Motor neuron (in vitro differentiated cells): ENCODE measurements at places on chromosomes 5 and 9.
A peak's percentile ranks its signal among the peaks of the same experiment; 100 is the strongest.

- ATAC-seq: no peak
These were observed 44.4 kb downstream of the BNC2 start for GRCh38 chr9:16825971-16826625.

- peak; percentile 13 for ATAC-seq
These were observed 53.4 kb upstream of the PTCH1 start for GRCh38 chr9:95570150-95570549.

DNA sequence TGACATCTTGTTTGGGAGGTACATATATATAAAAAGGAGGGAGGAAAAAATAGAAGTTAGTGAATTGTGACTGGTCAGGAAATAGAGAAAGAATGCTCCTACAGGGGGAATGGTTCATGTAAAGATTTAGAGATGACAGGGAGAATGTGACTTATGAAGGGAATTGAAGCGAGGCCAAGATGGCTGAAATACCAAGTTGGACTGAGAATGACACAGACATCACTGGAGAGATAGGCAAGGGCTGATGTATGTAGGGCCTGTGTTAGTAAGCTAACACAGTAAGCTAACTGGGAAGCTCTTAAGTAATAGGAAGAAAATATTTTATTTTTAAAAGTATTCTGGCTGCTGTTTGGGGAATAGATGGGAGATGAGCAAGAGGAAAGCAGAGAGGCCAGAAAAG, 286.3 kb downstream of the NNT start:
- ATAC-seq: no peak

DNA sequence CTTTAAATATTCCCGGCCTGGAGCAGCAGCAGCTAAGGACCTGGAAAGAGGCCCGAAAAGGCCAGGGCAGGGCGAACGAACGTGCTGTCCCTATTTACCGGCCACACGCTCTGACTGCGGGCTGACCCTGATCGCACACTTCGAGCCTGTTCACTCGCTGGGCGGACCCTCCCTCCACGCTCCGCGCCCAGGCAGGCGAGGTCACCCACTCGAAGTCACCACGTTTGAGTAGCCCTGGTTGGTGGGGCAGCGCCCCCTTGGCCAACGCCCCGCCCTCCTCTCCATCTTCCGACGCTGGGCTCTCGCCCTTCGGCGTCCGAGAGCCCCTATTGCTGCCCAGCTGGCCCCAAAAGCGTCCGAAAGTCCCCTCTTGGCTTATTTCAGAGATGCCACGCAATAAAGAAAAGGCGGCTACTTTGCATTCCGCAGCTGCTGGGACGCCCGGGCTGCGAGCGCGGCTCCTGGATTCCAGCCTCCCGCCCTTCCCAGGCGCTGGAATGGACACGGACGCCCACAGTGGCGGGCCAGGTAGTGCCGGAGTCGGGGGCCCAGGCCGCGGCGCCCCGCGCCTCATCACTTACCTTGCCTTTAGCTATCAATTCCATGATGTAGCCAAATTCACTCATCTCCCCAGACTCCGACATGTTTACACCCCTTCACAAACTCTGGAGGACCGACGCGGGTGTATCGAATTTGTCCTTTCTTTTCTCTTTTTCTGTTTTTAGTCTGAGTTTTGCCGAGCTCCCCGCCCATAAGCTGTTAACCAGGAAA, 9.9 kb upstream of the TRIM36 start:
- peak; percentile 72 for ATAC-seq

DNA sequence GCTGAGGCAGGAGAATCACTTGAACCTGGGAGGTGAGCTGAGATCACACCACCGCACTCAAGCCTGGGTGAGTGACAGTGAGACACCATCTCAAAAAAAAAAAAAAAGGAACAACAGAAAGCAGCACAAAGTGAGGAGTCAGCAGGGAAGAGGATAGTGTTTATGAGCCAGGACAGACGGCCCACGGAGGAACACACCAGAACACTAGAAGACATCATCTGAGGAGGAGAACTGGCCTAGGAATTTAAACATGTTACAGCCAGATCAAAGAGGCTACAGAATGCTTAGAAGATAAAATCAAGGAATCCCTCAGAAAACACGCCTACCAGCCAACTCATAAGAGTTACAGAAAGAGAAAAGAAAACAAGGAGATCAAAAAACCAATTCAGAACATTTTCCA, 12.2 kb downstream of the UBAC1 start:
- ATAC-seq: no peak

DNA sequence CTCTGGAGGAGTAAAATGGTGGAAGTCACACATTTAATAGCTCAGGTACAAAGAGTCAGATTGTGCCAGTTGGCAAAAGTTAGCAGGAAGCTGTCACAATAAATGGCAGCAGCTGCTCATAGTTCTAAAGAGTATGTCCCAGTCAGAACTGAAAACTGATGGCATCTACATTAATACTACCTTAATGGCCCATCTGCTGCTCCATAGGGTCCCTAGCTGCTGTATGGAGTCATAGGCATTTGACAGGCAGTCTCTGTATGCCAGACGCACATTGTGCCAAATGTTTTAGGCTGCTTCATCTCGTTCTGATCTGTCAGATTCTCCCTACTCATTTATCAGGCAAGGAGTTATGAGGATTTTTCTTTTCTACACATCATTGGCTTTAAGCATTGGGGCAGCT, 515.8 kb upstream of the ARRDC3 start:
- no peak for ATAC-seq

GRCh38 chr9:117718085-117718484, 13.9 kb downstream of the TLR4 start:
- ATAC-seq: no peak

GRCh38 chr9:116417464-116417863, 263.9 kb downstream of the PAPPA start:
- peak; percentile 64 for ATAC-seq

GRCh38 chr9:133961226-133962165, 30.6 kb downstream of the VAV2 start:
- no peak for ATAC-seq

GRCh38 chr5:116361171-116361967, 213.3 kb downstream of the SEMA6A start:
- ATAC-seq: peak; percentile 85

- no peak for ATAC-seq
These were observed 562.2 kb upstream of the MEF2C start for GRCh38 chr5:89445106-89445745.

DNA sequence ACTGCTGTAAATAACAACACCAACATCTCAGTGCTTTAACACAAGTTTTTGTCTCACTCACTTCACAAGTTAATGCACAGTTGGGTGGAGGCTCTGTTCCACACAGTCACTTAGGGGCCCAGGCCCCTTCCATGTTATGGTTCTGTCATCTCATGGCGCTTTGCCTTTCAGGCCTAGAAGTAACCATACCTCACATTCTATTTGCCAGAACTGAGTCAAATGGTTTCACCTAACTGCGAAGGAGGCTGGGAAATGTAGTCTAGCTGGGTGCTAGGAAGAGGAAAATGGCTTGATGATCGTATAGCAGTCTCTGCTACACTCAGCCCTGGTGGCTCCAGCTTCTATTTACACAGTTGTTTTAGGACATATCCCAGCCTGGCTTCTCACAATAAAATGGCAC, 23.1 kb upstream of the MVB12B start:
- ATAC-seq: no peak

DNA sequence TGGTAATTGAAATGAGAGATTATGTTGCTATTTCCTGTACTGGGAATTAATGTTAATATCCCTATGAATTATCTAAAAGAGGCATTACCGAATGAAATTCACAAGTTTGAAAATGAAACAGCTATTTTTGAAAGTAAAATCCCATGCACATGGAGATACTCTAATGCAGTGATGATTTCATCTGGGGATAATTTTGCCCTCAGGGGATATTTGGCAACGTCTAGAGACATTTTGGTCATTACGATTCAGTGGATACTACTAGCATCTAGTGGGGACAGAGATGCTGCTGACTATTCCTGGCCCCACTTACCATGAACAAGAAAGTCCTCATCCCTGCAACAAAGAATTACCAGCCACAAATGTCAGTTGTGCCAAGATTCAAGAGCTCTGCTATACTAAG, 500.9 kb downstream of the EFNA5 start:
- ATAC-seq: no peak

GRCh38 chr5:97627272-97627671, 444.2 kb upstream of the RIOK2 start:
- ATAC-seq: no peak

GRCh38 chr9:137316012-137316981, 14.2 kb upstream of the NRARP start:
- ATAC-seq: peak; percentile 60

DNA sequence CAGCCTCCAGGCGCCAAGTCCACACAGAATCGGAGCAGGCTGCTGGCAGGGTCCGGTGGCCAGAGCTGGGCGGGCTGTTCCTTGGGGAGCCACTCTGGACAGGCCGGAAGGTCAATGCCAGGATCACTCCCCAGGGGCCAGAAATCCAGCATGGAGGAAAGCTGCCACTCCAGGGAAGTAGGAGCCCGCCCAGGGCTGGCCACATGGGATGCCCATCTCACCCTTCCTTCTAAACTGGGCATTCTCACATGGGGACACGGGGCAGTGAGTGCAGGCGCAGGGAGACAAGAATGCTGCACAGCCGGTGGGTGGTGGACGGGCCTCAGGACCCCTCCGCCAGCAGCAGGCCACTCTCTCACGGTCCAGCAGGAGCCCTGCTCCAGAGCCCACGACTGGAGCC, 58.2 kb downstream of the ADAMTS2 start:
- ATAC-seq: no peak

DNA sequence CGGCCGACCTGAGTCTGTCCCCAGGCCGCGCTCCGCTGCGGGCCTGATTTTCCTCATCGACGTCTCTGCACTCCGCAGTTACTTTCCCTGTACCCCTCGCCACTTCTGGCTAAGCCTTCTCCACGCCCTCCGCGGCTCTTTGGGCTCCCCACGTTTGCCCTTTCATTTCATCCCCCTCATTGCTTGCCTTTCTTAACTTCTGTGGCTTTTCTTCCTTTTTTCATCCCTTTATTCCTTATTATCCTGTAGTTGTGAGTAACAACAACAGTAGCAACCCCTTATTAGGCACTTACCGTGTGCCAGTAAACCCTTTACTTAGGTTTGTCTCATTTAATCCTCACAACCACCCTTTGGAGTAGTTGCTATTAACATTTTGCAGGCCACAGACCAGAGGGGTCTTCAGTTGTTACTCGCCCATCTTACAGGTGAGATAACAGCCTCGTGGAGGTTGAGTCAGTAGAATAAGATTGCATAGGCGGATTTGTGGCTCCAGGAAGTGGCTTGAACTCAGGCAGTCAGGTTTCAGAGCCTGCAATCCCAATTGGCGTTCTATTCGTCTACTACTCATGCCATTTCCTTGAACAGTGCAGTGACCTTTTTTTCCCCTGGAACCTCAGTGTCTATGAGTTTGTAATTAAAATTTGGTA, 724 bp downstream of the TCERG1 start:
- no peak for ATAC-seq

DNA sequence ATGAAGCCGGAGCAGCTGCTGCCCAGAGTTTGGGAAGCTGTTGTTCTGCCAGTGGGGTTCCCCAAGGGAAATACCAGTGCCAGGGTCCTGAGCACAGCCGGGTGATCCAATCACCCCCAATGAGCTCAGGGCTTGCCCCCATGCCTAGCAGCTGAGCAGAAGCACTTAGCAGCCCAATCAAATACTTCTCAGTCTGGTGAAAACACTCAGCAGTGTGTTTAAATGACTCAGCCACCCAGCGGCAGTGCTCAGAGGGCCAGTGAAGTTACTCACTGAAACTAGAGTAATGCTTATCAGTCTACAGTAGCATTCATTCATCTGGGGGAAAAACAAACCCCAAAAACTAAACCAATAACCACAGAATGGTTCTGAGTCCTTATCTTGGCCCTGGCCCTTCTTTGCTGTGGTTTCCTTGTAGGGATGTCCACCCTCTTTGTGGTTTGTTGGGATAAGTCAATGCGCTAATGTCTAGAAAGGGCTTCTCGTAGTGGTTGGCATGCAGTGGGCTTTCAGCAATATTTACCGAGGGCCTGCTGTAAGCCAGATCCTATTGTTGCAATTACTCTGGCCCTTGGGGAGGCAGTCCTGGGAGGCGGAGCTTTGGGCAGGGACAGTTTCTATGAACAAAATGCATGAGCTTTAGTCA, 43.1 kb downstream of the LHX2 start:
- no peak for ATAC-seq

DNA sequence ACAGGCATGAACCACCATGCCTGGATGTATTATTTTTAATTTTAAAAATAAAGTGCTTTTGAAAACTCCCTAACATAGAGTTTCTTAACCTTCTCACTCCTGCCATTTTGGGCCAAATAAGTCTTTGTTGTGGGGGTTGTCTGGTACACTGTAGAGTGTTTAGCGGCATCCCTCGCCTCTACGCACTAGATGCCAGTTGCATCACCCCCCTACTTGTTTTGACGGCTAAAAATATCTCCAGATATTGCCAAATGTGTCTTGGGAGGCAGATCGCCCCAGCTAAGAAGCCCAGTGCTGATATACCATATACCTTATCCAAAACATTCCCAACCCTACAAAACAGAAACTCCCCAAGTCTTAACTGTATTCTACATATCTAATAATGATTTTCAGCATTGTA, 54.6 kb downstream of the SCAI start:
- ATAC-seq: no peak

DNA sequence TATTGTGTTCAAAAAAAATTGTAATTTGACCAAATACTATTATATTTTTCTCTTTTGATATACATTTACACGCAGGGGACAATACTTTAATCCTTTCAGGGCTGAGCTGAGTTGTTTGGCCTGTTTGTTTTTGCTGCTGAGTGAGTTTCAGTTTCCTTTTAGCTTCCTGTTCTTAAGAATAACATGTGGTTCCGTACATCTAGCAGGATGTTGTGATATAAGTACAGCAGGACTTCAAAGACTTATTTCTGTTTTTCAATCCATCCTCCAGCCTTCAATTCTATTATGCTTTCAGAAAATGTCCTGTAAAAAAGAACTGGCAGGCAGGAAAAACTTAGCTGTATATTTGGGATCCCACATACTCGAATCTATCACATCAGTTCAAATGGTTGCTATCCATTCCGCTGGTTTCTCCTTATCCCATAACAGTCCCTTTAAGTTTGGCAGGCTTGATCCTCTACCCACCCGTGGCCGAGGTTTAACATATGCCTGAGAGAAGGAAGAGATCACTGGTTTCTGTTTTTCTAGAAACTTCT, 1037.3 kb upstream of the ACO1 start:
- no peak for ATAC-seq

- no peak for ATAC-seq
These were observed 70.0 kb downstream of the ZNF354C start for GRCh38 chr5:179130101-179130681.

- no peak for ATAC-seq
These were observed 26.1 kb upstream of the MACIR start for GRCh38 chr5:103232393-103232999.
